Right ventricle myocardium inferior (tissue), 1 donor: ENCODE measurements at places on chromosomes 5 and 9.

- DNase-seq = no peak
Observed at GRCh38 chr5:180873615-180874520, 12.8 kb upstream of the ZFP62 start.

DNA sequence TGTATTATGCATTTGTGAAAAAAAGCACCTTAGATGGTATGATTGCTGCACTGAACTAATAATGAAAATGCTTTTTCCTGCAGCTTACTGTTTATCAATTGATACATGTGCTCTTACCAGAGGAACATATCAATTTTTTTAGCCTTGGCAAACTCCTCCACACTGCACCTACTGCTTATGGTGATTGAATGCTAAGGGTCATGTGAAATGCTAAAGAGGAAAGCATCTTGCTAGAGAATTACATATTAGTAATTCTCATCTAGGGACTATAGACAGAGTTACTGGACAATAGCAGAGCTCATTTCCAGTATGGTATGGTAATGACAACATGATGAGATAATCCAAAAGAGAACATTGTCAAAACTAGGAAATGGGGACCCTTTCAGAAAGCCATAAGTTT, 817.1 kb downstream of the CDH12 start:
- no peak for DNase-seq

DNA sequence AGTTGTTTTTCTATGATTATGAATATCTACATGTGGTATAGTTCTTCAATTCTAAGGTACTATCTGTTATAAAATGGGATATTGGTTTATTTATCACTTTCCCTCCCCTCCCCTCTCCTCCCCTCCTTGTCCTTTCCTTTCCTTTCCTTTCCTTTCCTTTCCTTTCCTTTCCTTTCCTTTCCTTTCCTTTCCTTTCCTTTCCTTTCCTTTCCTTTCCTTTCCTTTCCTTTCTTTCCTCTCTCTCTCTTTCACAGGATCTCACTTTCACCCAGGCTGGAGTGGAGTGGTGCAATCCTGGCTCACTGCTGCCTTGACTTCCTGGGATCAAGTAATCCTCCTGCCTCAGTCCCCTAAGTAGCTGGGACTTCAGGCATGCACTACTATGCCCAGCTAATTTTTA, 466.8 kb downstream of the DMAC1 start:
- DNase-seq = no peak

- DNase-seq = no peak
Observed at GRCh38 chr9:100428871-100429654, 2.1 kb downstream of the MSANTD3 start.

DNA sequence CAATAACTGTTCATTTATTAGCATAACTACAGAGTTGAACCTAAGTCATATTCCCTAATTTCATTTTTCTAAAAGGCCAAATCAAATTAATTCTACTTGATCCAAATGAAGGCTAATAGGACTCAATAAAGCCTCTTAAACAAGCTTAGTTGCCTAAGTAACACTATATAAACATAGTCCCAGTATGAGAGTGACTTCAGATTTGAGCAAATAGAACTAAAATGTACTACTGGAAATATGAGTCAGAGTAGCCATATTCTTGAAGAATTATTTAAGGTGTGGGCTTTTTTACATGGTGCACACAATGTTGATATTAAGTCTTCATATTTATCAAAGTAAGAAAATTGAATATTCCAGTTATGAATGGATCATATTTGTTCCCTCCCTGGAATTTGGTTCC, 872.3 kb downstream of the MAT2B start:
- no peak for DNase-seq

DNA sequence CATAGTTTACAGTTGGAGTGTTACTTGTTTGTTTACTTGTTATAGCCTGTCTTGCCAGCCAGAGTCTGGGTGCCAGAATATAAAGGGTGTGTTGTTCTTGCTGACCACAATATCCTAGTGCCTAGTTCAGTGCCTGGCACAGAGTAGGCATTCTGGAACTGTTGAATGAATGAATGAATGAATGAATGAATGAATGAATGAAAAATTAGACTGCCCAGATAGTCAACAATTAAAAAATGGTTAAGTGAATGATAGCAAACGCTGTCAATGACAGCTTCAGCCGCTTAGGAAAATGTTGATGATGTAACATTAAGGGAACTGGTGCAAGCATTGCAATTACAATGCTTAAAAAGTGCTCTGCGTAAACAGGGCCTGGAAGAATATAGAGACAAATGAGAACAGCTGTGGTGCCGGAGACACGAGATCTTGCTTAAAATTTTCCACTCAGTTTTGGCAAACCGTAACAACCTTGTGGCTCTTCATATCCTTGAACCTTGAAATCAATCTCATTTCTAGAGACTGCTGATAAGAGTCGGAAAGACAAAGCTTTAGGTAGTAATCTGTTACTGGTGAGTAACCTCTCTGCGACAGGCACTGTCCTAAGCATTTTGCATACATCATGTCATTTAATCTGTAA, 4.7 kb upstream of the TTLL11 start:
- DNase-seq = no peak

- no peak for DNase-seq
Observed at GRCh38 chr9:121348221-121348620, 21.8 kb downstream of the STOM start.

GRCh38 chr5:74130155-74130897, 504.3 kb downstream of the ARHGEF28 start:
- DNase-seq = no peak

GRCh38 chr9:16925426-16925825, 55.0 kb upstream of the BNC2 start:
- no peak for DNase-seq

DNA sequence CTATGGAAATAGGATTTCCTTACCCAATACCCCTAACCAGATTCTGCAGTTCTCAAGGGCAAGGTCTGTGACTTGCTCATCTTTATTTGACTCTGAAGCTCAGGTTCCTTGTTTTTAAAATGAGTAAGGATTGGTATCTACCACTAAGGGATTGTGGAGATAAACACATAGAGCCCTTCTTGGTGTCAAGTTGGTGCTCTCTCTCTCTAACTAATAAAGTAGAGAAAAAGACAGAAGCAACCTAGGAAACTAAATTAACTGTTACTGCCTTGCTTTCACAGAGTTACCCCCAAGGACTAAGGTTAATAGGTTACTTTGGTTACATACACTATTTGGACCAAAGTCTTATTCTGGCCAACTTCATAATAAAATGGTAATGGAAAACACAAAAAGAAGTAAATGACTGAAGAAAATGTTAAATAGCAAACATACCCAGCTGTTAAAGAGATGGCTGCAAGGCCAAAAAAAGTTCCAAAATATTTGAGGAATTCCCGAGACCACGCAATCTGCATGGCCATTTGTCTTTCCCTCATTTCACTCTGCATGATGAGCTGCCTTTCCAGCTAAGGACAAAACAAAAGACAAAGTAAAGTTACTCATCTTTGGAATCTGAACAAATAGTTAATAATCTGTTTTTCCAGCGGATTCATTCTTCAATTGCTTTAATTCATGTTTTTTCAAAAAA, 21.8 kb upstream of the RLN1 start:
- DNase-seq = no peak

DNA sequence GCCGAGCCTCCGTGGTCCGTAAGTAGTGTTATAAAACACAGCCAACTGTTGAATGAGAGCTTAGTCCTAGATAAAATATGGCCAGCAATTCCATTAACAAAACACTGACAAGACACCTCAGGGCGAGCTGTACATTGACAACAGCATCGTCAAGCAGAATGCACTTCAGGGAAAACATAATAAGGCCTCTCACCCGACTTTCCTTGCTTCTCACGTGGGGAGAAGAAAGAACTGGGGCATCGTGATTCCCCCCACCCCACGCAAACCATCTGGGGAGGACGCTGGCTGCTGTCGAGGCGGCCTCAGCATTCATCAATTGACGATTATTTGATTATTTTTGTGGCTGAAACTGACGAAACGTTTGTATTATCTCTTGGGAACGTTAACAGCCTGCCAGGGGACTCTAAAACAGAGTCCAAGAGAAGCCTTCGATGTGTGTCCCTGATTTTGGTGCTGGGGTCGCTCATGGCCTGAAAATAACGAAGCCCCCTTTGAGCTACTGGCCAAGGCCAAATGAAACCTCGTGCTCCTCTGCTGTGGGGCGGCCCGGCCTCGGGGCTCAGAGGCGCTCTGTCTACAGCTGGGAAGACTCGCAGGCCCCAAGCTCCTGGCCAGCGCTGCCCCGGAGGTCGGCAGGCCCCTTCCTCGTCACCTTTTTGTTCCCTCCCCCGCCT, 464 bp downstream of the GDF9 start:
- DNase-seq = no peak

GRCh38 chr5:57700072-57700471, 217.5 kb upstream of the ACTBL2 start:
- no peak for DNase-seq

DNA sequence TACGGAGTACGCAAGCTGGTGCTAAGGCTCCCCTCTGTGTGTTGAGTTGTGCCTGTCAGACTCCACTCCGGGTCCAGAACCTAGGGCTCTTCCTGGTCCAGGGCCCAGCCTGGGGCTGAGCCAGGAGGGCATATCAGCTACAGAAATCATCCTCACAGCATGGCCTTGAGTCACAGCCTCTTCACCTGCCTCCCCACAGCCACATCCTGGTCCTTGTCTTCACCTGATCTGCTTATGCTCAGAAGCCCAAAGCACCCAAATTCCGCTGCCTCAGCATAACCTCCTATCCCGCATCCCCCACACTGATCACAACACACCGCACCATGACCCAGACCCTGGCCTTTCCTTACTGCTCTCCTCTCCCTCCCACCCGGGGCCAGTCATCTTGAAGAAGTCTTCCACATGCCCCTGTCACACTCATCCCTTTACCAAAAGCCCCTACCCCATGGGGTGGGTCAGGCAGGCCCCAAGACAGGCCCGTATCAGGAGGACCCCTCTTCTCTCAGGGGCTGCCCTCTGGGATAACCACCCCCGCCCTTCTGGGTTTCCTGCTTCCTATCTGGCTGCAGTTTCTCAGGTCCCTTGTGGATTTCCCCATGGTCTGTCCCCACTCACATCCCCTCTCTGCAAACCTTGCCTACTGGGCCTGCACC, 1.3 kb upstream of the IL3 start:
- no peak for DNase-seq

GRCh38 chr5:16889203-16889971, 46.7 kb downstream of the MYO10 start:
- no peak for DNase-seq

GRCh38 chr9:37784291-37784615, 611 bp downstream of the EXOSC3 start:
- no peak for DNase-seq
